AG04449 (cell line): ENCODE measurements at places on chromosomes 4 and X.

DNA sequence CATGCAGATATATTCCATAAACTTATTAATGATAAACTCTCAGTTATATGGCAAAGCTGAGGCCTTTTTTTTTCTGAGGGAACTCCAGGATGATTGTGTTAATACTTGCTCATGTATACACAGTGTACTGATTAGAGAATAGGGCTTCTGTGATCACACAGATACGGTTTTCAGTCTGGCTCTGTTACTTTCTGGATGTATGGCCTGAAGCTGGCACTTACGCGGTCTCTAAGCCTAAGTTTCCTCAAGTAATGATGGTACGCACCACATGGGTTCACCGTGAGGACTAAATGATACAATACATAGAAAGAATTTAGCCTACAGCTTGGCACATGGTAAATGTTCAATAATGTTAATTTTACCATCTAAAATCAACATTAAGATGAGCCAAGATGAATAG is 73.8 kb downstream of the SEC24D start:
- DNase-seq: no peak

GRCh38 chrX:80335062-80335830 is 85.0 kb upstream of the TENT5D start:
- no peak for DNase-seq

- DNase-seq: no peak
Measured at GRCh38 chr4:59518005-59518823, 1681.9 kb upstream of the ADGRL3 start.

GRCh38 chr4:113145519-113146291 is 96.3 kb downstream of the ANK2 start:
- no peak for DNase-seq

GRCh38 chr4:123077330-123077729 is 154.9 kb upstream of the NUDT6 start:
- DNase-seq: no peak

GRCh38 chr4:20395160-20395773 is 143.6 kb downstream of the SLIT2 start:
- no peak for DNase-seq

DNA sequence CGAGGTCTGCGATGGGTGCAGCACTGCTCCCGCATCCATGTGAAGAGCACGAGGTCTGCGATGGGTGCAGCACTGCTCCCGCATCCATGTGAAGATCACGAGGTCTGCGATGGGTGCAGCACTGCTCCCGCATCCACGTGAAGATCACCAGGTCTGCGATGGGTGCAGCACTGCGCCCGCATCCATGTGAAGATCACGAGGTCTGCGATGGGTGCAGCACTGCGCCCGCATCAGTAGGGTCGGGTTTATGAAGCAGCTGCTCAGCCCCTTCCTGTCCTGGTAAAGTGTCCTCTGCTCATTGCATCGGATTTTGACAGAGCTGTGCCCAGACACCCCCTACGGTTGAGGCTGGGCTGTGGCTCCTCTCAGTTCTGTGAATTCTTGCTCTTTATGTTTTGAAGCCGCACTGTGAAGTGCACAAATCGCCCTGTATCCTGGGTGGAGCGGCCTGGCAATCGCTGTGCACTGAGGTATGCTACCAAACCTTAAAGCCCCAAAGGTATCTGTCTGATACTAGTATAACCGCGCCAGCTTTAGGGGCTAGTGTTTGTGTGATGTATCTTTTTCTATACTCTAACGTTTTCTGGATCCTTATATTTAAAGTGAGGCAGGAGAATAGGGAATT is 98.7 kb downstream of the CPZ start:
- DNase-seq: no peak

GRCh38 chrX:153953892-153954557 is 9.6 kb upstream of the RENBP start:
- DNase-seq: no peak

DNA sequence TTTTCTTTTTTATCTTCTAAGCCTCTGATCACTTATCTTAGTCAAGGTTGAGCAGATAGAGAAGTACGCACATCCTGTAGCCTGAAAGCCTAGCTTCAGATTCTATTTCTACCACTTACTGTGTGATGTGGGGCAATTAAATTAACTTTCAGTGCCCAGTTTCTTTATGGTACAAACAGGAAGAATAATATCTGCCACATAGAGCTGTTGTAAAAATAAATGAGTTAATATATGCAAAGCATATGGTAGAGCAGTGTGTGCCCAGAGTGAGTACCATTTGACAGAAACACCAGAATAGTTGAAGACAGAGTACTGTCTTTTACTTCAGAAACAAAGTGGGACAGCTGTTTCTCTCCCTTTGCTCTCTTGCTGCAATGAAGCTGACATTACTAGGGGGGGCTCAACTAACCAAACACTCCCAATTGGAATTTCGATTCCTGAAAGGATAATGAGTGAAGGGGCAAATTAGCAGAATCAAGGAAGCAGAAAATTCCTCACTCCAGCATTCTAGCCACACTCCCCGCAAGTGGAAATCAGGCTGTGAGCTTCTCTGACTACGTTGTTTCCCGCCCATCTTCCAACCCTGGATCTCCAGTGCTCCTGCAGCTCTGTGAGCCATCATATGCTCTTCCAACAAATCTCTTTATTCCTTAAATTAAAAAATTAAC is 80.4 kb downstream of the MAPK10 start:
- DNase-seq: no peak

- no peak for DNase-seq
Measured at GRCh38 chrX:81202943-81203342, 1.0 kb downstream of the SH3BGRL start.

DNA sequence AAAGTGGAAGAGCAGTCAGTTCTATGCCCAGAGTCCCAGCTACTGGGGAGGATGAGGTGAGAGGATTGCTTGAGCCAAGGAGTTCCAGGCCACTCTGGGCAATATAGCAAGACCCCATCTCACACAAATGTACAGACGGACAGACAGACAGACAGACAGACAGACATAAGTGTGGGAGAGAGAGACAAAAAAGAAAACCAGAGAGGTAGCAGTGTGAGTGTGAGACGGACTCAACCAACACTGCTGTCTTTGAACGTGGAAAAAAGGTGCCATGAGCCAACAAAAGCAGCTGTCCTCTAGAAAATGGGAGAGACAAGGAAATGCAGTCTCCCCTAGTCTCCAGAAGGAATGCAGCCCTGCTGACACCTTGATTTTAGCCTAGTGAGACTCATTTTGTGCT is 18.2 kb upstream of the RPL34 start:
- DNase-seq: no peak

DNA sequence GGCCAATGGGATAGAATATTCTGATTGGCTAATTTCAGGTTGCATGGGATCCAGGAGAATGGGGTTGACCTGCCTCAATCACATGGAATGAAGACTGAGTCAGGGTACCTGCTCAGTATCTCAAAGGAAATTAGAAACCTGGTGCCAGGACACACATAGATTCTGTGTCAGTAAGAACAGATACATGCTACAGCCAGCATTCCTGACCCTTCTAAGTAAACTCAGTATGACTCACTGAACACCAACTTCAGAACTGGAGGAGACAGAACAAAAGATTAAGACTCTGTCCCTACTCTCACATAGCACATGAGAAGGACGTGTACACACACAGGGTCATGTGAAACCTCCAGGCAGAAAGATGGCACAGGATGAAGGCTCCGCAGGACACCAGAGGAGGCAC is 54.5 kb downstream of the FAM184B start:
- no peak for DNase-seq

- no peak for DNase-seq
Measured at GRCh38 chrX:40579141-40579540, 1.6 kb upstream of the ATP6AP2 start.

- no peak for DNase-seq
Measured at GRCh38 chr4:177901786-177902185, 459.5 kb upstream of the AGA start.

- DNase-seq: no peak
Measured at GRCh38 chr4:10098780-10099160, 17.8 kb downstream of the WDR1 start.

GRCh38 chr4:20528508-20528907 is 171.8 kb upstream of the PACRGL start:
- DNase-seq: no peak

- no peak for DNase-seq
Measured at GRCh38 chr4:575281-576141, 584 bp downstream of the TMEM271 start.

DNA sequence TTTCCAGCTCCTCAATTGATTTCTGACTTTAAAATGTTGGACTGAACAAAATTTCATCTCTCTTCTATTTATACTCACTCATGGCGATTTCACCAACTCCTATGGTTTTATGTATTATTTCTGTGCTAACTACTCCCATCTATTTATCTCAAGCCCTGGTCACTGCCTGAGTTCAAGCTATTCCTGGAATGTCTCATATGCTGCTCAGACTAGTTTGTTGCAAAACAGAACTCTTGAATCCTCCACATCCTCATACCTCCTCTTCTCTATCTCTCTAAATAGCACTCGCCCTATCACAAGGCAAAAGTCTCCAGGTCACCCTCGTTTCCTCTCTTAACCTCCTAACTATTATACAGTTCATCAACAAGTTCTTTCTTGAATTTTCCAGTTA is 19.0 kb upstream of the DDX60 start:
- DNase-seq: peak; percentile 44

DNA sequence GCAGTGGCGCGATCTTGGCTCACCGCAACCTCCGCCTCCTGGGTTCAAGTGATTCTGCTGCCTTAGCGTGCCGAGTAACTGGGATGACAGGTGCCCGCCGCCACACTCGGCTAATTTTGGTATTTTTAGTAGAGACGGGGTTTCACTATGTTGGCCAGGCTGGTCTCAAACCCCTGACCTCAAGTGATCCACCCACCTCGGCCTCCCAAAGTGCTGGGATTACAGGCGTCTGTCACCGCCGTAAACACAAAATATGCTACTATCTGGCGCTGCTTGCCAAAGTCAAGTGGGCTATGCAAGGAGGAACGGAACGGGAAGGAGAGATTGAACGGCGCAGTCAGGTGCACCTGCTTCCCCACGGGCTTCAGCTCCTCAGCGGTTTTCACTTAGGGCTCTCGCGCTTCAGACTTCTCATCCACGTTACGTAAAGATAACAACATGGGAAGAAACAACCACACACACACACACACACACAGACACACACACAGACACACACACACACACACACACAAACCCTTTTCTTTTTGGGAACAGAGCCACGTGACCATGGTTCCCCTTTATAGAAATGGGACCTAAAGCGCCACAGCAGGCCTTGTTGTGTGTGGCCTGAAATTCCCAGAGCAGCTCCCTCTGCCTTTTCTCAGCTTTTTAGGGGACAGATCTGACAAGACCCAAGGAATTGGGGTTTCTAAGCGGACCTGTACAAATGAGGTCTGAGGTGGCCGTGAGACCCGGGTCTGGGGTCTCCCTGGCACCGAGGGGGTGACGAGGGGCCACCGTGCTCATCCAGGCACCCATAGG is 1.5 kb downstream of the P2RY8 start:
- DNase-seq: no peak

DNA sequence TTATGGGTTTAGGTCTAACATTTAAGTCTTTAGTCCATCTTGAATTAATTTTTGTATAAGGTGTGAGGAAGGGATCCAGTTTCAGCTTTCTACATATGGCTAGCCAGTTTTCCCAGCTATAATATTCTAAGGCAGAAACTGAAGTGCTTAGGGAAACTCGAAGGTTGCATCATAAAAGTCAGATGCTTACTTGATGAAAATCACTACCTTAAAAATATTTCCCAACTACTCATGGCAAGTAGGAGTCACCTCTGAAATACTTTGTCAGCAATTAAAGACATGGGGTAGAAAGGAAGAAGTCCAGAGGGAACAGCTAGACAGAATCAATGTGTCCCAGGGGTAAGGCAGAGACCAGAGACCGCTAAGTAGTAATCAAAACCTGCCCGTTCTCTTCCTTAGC is 6.3 kb upstream of the AP1S2 start:
- no peak for DNase-seq

GRCh38 chr4:10185518-10186227 is 69.1 kb upstream of the WDR1 start:
- no peak for DNase-seq

DNA sequence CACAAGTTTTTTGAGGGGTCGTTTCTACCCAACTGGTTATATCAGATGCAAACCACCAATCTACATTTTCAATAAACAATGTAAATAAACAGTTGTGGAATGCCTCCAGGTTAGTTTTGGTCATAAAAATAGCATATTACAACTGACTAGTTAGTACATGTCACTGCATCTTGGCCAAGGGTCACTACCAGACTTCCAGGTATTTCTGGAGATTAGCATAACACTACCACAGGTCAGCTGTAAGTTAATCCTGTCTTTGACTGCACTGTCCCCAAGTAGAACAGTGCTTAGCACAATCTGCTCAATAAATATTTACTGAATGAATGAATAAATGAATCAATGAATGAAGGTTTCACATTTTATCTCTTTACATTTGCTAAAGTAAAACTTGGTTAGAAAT is 64.4 kb downstream of the TBC1D19 start:
- no peak for DNase-seq

GRCh38 chr4:13627178-13627605 is 333 bp downstream of the BOD1L1 start:
- no peak for DNase-seq

GRCh38 chr4:100016191-100016590 is 66.1 kb upstream of the H2AZ1 start:
- no peak for DNase-seq

DNA sequence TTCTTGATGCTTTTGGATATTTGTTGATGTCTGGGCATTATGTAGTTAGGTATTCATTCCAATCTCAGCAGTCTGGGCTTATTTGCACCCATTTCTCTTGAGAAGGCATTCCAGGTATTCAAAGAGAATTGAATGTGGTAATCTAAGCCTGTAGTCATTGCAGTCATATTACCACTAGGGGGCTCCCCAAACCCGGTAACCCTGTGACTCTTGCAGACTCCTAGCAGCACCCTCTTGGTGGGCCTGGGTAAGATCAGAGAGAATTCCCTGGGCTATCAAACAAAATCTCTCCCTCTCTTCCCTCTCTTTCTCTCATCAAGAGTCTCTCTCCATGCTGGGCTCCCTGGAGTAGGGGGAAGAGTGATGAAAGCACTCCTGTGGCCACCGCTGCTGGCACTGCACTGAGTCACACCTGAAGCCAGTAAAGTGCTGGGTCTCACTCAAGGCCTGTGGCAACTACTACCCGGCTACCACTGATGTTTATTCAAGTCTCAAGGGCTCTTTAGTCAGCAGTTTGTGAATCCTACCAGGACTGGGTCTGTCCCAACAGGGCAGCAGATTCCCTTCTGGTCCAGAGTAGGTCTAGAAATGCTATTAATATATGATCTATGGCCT is 187.7 kb upstream of the NUDT10 start:
- DNase-seq: no peak

DNA sequence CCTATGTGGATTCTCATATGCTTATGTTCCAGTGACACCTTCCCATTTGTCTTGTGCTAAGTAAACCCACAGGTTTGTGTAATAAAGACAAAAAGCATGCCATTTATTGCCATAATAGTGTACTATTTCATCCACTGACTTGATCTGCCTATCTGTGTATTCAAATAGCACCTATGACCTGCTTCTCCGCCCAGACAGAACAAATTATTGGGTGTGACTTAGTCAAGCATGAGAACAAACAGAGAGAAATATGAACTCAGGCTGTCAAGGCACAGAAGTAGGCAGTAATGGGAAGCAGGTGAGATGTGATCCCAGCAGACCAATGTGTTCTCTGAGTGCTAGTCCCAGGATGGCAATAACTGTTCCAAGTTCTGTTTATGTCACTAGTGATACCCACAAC is 25.4 kb downstream of the ELOVL6 start:
- no peak for DNase-seq
